Activated CD4-positive, alpha-beta T cell treated with anti-CD3 and anti-CD28 coated beads, Interleukin-2, amount 10 ng/mL, durations not matched to agents 7 days and 5 days (primary cell): ENCODE measurements at places on chromosomes 6 and 20. TPM values are rescaled to one million over a fixed set of nuclear protein-coding genes. Genes with fewer than 3 reads are reported as not detected.

- H3K27me3 ChIP-seq: no peaks in the 10 kb centered on the region
- no peak overlapping the region for H3K27ac ChIP-seq
- no peak for DNase-seq
- no peaks in the 10 kb centered on the region for H3K4me1 ChIP-seq
- H3K36me3 ChIP-seq: no peaks in the 10 kb centered on the region
These were observed 38.3 kb upstream of the HMGCLL1 start for GRCh38 chr6:55617272-55617671.

DNA sequence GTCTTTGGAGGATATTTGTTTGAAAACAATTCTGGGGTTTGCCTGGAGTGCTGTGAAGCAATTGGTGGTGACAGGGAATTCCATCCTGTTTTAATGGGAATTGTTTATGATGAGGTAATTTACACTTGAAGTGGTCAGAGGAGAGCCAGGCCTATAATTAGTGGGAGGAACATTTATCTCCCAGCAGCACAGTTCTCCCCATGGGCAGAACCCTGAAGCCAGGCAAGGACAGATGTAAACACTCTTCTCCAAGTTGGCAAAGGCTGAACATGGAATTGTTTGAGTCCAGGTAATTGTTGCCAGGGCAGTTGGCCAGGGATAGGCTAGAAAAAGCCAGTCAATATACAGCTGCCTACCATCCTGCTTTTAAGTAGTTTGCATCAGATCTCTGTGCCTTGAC, 789.7 kb downstream of the FRK start:
- H3K27ac ChIP-seq: no peak overlapping the region
- no peaks in the 10 kb centered on the region for H3K4me1 ChIP-seq
- H3K36me3 ChIP-seq: no peaks in the 10 kb centered on the region
- H3K27me3 ChIP-seq: no peaks in the 10 kb centered on the region

Gene PFDN6
- total RNA-seq: 57.0 TPM

DNA sequence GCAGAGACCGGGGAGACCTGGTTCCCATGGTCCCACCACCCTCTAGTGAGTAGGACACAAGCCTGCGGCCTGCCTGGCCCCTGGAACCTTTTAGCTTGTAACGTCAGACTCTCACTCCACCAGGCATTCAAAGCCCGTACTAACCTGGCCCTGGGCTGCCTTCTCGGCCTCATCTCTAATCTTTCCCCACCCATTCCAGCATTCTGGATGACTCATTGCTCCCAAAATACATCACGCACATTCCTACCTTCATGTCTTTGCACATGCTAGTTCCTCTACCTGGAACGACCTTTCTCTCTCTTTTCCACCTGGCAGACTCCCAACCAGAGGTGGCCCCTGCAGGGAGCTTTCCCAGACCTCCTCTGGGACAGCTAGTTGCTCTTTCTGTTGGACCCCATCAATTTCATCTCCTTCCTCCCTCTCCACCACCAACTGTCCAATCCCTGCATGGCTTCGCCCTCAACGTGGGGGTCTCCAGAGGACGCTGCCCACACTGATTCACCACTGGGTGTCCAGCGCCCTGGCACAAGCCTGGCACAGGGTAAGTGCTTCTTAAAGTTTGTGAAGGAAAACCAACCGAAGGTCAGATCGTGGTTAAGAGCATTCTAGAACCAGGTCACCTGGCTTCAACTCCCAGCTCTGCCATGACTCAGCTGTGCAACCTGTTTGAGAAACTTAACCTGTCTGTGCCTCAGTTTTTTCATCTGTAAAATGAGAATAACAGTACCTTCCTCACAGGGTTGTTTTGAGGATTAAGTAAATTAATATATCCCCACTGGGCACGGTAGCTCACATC, 35.2 kb downstream of the JPH2 start:
- no peak overlapping the region for H3K4me3 ChIP-seq
- no peak for DNase-seq
- H3K4me1 ChIP-seq: peaks cover 13% of the 10 kb centered on the region
- H3K27me3 ChIP-seq: peaks cover 5% of the 10 kb centered on the region
- no peak overlapping the region for H3K27ac ChIP-seq

GRCh38 chr20:57946559-57947315, 236.9 kb upstream of the PMEPA1 start:
- H3K4me3 ChIP-seq: no peak overlapping the region
- H3K4me1 ChIP-seq: no peaks in the 10 kb centered on the region
- no peak overlapping the region for H3K27ac ChIP-seq
- DNase-seq: no peak
- no peaks in the 10 kb centered on the region for H3K27me3 ChIP-seq

Gene RNF39
- total RNA-seq: not detected

DNA sequence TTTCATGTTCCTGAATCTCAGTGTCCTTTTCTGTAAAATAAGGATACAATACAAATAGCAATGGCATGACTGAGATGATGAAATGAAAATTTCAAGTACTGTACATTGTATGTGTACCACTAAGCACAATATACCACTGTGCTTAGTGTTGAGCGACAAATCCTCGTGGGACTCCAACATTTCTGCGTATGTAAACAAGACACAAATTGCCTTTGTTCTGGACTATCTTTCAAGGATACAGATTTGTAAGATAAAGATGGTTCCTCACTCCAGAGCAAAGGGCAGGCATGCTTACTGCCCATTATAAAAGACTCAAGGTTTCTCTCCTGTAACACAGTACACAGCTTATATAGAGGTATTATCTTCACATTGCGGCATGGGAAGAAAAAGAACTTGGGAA, 6.0 kb downstream of the RARS2 start:
- no peak for DNase-seq
- no peaks in the 10 kb centered on the region for H3K27me3 ChIP-seq
- H3K4me3 ChIP-seq: no peak overlapping the region
- H3K27ac ChIP-seq: no peak overlapping the region
- peaks cover 36% of the 10 kb centered on the region for H3K4me1 ChIP-seq

Gene HFE
- 3.0 TPM for total RNA-seq

DNA sequence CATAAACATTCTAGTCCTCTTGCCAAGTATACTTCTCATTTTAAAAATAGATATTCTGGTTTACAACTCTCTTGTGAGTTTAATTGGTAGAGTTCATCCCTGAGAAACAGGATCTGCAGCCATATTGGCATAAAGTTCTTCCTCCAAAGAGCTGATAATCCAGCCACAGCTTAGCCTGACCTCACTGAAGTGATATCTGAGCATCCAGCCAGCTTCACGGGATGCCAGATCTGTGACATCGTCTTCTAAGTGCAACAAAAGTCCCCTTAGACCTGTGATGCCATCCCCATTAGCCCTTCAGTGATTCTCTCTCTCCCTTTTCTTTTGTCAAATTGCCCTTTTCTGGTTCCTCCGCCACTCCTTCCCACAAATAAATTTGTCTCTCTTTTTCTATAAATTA, 180.6 kb upstream of the STXBP5 start:
- no peaks in the 10 kb centered on the region for H3K27me3 ChIP-seq
- H3K4me3 ChIP-seq: no peak overlapping the region
- no peaks in the 10 kb centered on the region for H3K36me3 ChIP-seq
- no peaks in the 10 kb centered on the region for H3K4me1 ChIP-seq
- DNase-seq: no peak
- H3K27ac ChIP-seq: no peak overlapping the region

- peak overlapping the region; percentile 31 for H3K4me3 ChIP-seq
- H3K4me1 ChIP-seq: peaks cover 70% of the 10 kb centered on the region
- peak; percentile 45 for DNase-seq
- H3K27ac ChIP-seq: peak overlapping the region; percentile 61
These were observed 1.9 kb downstream of the APOM start for GRCh38 chr6:31657406-31658157.

DNA sequence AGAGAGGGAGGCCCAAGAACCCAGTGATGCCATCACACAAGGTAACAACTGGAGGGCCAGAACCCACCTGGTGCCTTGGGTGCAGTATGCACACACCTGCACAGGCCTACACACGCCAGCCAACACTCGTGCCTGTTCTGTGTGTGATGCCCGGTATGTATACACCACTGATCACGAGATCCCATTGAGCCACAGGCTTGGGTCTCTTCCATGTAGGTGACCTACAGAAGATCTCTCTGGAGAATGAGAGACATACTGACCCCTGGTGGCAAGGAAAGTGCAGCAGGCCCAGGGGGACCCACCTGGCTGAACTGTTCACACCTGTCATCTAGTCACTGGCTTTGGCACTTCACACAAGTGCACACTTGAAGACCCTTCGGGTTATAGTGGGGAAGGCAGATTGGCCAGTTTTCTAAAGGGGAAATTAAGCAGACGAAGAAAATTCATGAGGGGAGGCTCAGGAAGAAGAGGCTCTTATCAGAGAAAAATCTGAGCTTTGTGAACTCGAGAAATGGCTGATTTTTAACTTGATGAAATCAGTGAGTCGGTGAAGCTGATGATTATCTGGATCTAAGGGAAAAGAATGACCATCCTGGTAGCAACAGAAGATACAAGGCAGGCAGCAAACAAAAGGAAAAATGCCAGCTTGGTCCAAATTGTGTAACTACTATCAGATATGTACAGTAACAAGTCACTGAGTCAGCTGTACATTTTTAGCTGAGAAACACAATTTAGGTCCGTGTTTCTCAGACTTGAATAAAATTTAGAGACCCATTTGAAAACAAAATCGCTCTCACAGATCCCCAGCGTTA, 69.1 kb upstream of the PBOV1 start:
- no peaks in the 10 kb centered on the region for H3K27me3 ChIP-seq
- DNase-seq: peak; percentile 42
- no peak overlapping the region for H3K27ac ChIP-seq

DNA sequence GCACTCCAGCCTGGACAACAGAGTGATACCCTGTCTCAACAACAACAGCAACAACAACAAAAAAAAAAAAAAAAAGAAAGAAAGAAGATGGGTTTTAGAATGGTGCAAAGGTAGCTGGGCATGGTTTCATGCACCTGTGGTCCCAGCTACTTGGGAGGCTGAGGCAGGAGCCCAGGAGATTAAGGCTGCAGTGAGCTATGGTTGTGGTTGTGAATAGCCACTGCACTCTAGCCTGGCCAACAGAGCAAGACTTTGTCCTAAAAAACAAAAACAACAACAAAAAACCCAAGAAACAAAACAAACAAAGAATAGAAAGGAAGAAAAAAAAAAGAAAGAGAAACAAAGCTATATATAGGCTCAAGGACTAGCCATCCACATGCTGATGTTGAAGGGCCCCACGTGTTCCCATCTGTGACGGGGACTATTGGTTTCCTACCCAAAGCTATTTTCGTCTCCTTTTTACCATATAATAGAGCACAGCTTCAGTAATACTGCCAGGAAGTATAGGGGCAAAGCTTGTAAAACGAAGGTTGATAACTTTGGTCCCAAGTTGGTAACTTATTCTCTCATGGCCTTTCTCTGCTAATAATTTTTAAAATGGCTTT, 7.9 kb upstream of the EEF1E1 start:
- H3K4me3 ChIP-seq: no peak overlapping the region
- H3K4me1 ChIP-seq: no peaks in the 10 kb centered on the region
- no peaks in the 10 kb centered on the region for H3K36me3 ChIP-seq
- H3K27me3 ChIP-seq: peaks cover 20% of the 10 kb centered on the region
- no peak for DNase-seq
- no peak overlapping the region for H3K27ac ChIP-seq

Gene CCDC28A
- 22.5 TPM for total RNA-seq

GRCh38 chr6:91590191-91590590, 1003.3 kb upstream of the MAP3K7 start:
- H3K4me3 ChIP-seq: no peak overlapping the region
- H3K27ac ChIP-seq: no peak overlapping the region
- DNase-seq: no peak
- H3K27me3 ChIP-seq: no peaks in the 10 kb centered on the region

GRCh38 chr20:31523361-31524283, 9.4 kb downstream of the HM13 start:
- H3K4me3 ChIP-seq: no peak overlapping the region
- H3K36me3 ChIP-seq: peaks cover 36% of the 10 kb centered on the region
- no peak overlapping the region for H3K27ac ChIP-seq
- H3K27me3 ChIP-seq: no peaks in the 10 kb centered on the region
- DNase-seq: no peak
